ENCODE measurements at places on chromosomes 16 and 17. TPM values are rescaled to one million over a fixed set of nuclear protein-coding genes. Genes with fewer than 3 reads are reported as not detected.

- no peak for DNase-seq
Observed at GRCh38 chr17:56471696-56472095, 121.8 kb upstream of the NOG start.

DNA sequence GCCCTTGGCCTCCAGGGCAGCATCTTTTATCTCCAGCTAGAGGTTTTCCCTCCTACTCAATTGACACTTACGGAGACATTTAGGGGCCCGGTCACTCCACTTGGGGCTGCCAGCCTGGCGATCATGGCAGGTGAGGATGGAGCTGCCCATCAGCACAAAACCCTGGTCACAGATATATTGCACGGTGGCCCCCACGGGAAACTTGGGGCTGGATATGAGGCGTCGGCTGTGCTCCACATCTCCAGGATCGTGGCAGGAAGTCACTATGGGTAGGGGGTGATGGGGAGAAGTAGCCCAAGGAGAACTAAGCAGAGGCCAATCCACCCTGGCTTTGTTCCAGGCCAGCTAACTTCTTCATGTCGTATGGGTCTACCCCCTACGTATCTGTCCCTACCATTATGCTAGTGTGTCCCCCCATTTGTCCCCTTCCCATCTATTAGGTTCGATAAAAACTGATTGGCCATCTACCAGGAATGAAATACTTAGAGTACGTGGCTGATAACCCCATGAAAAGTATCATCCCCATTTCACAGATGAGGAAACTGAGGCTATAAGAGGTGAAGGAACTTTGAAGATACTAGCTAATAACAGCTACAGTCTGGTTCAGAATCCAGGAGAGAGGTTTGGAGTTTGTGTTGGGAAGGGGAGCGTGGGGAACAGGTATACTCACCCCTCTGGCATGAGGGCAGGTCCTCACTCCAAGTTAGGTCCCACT is 6.1 kb upstream of the PHF12 start:
- no peak for DNase-seq

- no peak for DNase-seq
Observed at GRCh38 chr16:85471469-85472431, 141.4 kb upstream of the GSE1 start.

The PPY gene
- not detected for total RNA-seq

Data from B cell (primary cell).